ENCODE measurements at places on chromosomes 5 and 9.

DNA sequence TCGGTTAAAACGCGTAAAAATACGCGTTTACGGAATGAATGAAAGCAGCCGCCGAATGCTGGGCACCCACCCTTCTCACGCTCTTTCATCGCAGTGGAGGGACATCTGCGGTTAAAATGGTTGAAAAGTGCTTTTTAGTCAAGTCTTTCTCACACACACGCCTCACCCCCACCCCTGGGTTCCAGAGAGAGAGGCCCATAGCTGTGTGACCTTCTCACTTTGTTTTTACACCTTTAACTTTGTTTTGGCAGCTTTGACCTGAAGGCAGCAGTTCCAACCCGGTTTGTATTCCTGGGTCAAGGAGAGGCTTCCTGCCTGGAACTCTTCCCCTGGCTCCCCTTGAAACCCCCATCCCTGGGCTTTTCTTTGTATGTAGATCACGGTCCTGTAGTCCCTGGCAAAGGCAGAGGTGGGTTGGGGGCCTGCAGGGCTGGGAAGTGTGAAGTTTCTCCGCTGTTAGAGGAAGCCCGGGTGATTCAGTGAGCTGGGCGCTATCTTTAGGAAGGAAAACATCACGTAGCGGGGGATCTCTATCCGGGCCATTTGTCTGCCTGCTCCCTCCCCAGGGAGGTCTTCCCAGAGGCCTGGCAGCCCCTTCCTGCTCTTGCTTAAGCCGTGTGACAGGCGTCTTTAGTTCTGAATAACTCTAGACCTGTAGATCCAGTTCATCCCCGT, 29.6 kb downstream of the SPRY4 start:
- no peak for DNase-seq

DNA sequence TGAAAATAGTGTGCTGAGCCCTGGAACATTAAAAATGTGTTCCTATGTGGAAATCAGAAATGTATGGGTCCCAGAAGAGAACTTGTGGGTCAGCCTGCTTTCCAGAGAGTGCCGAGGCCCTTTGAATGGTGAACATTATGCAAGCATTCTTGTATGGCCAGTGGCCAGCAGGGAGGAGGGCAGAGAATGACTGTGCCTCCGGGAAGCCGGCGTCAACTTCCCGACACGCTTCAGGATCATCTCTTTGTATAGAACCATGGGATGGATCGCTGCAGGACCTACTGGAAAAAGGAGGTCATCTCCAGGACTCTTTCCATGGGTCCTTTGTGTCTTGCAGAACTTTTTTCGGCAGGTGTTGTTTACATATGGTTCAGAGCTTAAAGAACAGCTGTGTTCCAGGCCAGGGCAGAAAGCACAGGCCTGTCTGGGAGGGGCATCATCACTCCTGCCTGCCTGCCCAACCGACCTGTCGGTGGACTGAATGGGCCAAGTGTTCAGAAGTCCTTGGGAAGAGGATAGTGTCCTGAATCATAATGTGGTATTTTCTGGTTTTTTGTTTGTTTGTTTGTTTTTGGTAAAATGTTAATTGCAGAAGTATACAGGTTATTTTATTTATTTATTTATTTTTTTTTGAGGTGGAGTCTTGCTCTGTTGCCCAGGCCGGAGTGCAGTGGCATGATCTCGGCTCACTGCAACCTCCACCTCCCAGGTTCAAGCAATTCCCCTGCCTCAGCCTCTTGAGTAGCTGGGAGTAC, 9.0 kb downstream of the PRRC2B start:
- DNase-seq, result no peak

DNA sequence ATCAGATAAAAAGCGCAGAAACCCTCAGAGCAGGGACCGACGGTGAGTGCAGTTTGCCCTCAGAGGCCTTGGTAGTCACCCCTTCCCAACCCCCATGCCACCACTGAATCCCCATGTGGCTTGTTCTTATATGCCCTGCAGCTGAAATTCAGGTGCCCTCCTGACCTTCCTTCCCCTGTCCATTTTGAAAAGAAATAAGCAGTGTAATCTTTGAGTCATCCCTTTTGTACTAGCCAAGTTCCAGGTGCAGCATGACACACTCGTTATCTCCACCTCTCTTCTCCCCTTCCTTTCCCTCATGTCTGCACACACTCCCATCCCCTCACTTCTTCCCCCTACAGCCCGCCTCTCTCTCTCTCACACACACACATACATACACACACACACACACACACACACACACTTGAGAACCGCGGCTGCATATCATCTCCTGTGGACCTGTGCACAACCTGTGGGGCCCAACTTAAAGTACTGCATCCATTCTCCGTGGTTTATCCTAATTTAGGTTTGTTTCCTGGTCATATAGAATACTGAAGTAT, 53.1 kb downstream of the SYK start:
- no peak for DNase-seq

DNA sequence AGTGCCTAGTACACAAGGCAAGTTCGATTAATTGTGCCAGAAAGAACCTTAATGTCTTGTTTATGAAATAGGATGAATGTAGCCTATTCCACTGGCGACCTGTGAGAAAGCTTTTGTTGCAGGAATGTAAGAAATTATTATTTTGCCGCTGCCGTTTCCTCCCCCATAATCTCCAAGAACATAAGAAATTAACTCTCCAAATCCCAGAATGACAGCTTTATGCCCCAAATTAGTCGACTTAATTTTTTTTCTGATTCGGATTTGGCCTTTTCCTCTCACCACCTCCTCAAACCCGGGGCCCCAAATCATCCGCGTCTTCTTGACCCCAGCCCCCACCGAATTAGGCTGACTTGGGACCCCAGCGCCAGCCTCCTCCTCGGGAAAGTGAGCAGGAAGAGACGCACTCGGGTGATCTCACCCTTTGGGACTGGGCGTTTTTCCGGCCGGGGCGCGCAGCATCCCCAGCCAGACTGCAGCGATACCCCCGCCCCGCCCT, 682 bp upstream of the SPTAN1 start:
- DNase-seq, result no peak

GRCh38 chr5:14218897-14219573, 75.9 kb downstream of the TRIO start:
- no peak for DNase-seq

- DNase-seq, result no peak
These were observed 28.2 kb downstream of the TPPP start for GRCh38 chr5:664994-665360.

GRCh38 chr9:115596021-115596745, 478.2 kb upstream of the TNC start:
- no peak for DNase-seq

GRCh38 chr5:94422812-94423211, 195.6 kb downstream of the KIAA0825 start:
- no peak for DNase-seq

GRCh38 chr5:51389288-51389576, 6.0 kb downstream of the ISL1 start:
- DNase-seq, result no peak

DNA sequence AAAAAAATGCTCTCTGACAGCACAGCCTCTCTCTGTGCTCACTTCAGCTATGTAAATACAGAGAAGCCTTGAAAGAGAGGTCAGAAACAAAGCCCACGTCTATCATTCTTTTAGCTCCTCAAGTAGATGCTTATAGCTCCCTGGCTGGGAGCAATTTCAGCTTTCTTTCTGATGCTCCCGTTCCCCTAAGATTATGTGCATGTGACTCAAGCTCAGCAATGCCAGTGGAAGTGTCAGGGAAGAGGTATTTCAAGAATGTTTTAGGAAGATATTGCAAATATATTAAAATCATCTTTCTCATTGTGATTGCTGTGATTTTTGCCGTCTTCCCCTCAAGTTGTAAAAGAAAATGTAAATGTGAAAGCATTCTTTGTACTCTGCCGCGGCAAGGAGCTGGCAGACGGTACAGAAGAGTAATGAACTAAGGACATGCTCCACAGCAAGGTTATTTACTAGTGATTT, 1353.7 kb upstream of the ACO1 start:
- no peak for DNase-seq

- DNase-seq, result no peak
These were observed 68.2 kb downstream of the DMRTA1 start for GRCh38 chr9:22514871-22515270.

- DNase-seq, result no peak
These were observed 2.9 kb upstream of the TRIM7 start for GRCh38 chr5:181207960-181208253.

DNA sequence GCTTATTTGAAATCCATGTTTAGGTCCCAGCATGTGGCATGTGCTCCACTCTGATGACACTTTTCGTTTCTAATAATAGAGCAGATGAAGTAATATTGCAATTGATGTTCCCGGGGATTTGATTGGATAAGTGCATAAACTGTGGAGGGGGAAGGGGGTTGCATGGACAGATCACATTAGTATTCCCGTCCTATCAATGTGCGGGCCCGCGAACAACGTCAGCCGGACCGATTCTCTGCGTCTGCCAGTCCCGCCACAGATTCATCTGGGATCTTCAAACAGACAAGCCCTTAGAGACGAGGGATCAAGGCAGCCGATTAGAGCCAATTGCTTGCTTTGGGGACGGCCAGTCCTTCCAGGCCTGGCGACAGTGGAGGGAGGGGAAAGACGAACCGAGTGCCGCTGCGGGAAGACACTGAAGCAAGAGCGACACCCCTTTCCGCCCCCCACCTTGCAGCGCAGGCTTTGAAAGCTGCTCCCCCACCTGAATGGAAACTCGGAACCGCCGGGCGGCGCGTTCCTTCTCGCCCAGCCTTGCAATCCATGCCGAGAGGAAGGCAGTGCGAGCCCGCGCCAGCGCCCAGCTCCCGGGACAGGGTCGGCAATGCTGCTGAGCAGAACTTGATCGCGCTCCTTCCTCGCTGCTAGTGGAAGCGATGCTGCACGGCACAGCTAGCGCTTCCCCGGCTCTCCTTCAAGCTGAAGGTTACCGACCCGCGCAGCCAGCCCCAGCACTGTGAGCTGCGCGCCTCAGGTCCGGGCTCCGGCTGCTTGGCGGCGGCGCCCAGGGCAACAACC, at the start of gene RGS7BP:
Gene RGS7BP, plus strand, starts transcription at position 247 of the 798 bp plus-strand sequence. CDS start 610 bp downstream, outside the sequence.
- no peak for DNase-seq

GRCh38 chr9:33287087-33287490, 3.2 kb upstream of the NFX1 start:
- DNase-seq, result no peak

GRCh38 chr5:142360051-142360498, 35.3 kb upstream of the SPRY4 start:
- no peak for DNase-seq

GRCh38 chr5:134411228-134411545, 494 bp downstream of the CDKN2AIPNL start:
- DNase-seq, result no peak

GRCh38 chr9:35688558-35689541, 875 bp downstream of the TPM2 start:
- DNase-seq, result no peak

GRCh38 chr5:109099081-109099480, 310.7 kb downstream of the PJA2 start:
- DNase-seq, result no peak

GRCh38 chr9:81390792-81391456, 298.4 kb downstream of the TLE1 start:
- DNase-seq, result no peak

GRCh38 chr5:78576376-78576775, 72.2 kb downstream of the LHFPL2 start:
- no peak for DNase-seq

DNA sequence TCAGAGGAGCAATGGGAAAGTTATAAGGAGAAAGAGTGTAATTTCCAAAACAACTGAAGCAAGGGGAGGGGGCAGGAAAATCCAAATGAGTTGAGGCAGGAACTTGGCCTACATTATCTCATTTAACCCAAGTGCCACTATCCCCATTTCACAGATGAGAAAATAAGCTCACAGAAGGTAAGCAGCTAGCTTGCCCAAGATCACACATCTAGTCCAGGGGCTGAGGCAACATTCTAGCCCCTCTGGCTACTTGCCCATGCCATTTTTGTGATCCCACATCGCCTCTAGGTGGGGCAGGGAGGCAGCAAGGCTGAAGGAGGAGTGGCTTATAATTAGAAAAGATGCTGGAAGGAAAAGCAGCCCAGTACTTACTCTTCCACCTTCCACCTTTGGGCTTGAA, 2.6 kb upstream of the PSIP1 start:
- no peak for DNase-seq

- DNase-seq, result no peak
These were observed 10.5 kb downstream of the SH2D3C start for GRCh38 chr9:127767909-127768331.

DNA sequence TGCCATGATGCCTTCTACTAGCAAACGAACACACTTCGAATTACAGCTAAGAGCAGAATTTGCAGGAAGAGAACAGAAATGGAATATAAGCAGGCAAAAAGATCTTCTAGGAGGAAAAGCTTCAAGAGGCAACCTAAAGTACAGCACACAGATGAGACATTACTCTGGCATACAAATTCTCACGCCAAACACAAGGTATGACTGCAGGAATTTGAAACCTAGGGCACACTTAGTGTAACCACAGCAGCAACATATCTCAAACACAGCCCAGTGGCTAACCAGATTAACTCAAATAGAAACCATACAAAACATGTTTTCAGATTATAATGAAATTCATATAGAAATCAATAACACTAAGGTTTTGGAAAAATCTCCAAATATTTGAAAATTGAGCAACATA, 481.0 kb upstream of the RGMB start:
- DNase-seq, result no peak

GRCh38 chr5:120473332-120473731, 9.2 kb downstream of the PRR16 start:
- no peak for DNase-seq

DNA sequence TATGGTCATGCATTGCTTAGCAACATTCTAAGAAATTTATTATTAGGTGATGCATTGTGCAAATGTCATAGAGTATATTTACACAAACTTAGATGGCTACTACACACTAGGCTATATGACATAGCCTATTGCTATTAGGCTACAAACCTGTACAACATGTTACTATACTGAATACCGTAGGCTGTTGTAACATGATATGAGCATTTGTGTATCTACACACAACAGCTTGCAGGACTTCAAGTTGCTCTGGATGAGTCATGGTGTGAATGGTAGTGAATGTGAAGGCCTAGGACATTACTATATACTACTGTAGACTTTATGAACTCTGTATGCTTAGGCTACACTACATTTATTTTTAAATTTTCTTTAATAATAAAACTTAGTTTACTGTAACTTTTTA, 107.2 kb upstream of the MAMDC2 start:
- DNase-seq, result no peak

GRCh38 chr5:128121651-128122050, 38.1 kb downstream of the SLC12A2 start:
- no peak for DNase-seq

- no peak for DNase-seq
These were observed 8.1 kb downstream of the CDKN2A start for GRCh38 chr9:21985964-21986667.

DNA sequence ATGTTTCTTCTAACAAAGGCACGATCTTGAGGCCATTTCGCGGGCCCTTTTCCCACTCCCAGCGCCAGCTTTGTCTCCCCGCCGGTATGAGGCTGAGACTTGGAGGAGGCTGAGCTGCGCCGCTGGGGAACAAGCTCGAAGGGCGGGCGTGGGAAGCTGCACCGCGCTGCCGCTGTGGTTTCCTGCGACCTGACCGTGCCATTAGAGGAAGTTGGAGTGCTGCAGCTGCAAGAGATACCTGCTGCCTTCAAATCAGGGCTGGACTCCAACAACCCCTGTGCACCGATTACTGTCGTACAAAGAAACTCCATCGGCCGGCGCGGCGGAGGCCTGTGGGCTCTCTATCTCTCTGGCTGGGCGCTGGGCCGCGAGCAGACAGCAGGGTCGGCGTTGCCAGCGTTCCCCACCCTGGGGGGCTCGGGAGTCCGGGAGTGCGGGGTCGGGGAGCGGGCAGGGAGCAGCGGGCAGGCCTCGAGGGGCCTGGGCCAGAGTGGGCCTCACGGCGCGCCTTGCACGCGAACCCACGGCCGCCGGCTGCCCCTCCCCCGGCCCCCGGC, 1.3 kb upstream of the ERBIN start:
- DNase-seq, result peak; percentile 58
